Neural crest cell (in vitro differentiated cells): ENCODE measurements at places on chromosomes 3 and 15.

GRCh38 chr3:158419820-158420653, 151.0 kb upstream of the MLF1 start:
- no peak for DNase-seq

- no peak for DNase-seq
Observed at GRCh38 chr3:66662894-66663293, 162.1 kb upstream of the LRIG1 start.

GRCh38 chr15:93290618-93290946, 201.6 kb upstream of the RGMA start:
- DNase-seq, result no peak

GRCh38 chr3:35944926-35945710, 305.8 kb downstream of the ARPP21 start:
- no peak for DNase-seq

DNA sequence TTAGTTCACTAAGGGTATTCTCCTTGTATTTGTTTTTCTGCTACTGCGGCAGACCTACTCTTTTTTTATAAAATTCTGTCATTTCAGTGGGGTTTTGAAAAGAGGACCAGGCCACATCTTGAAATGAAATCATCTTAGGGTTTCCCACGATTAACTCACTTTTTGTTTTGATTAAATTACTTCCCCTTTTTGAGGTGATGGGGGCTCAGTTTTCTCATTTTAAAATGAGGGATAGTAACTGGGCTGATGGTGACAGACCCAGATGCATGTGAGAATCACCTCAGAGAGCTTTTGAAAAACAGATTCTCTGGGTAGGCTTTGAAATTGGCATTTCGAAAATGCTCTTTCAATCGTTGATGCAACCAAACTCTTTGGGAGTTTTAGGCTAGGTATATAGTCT, 24.2 kb downstream of the UBE2Q2 start:
- no peak for DNase-seq

DNA sequence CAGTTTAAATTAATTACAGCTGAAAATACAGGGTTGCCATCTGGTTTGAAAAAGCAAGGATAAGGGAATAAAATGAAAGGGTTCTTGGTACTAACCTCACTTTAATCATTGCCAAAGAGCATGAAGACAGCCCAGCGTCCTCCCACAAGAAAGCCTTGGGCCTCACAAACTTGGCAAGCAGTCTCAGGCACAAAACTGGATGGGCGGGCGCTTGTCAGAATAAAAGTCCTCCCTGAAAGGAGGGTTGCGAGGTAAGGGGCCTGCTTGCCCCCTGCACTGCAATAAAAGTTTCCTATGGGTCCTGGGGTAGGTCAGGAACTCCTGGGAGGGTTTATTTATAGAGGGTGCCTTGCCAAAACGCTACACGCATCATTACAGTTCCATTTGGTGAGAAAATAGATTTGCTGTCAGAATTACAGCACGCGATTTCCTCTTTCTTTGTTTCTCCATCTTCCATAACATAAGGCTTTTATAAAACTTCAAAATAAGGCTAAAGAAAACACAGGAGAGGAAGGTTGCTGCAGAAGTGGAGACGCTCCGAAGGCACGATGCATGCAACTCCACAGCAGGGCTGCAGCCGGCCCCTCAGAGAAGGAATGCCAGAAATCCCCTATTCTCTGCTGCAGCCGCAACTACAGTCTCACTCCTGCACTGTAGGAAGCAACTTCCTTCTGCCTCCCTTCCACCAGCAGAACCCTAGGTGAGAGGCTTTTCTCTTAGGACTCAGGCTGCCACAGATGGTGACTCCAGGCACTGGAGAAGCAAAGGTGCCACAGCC, 61.3 kb downstream of the VGLL4 start:
- no peak for DNase-seq

- no peak for DNase-seq
Observed at GRCh38 chr3:162224746-162225145, 728.1 kb downstream of the OTOL1 start.

- DNase-seq, result no peak
Observed at GRCh38 chr3:171110715-171111114, 84.2 kb upstream of the SLC2A2 start.

DNA sequence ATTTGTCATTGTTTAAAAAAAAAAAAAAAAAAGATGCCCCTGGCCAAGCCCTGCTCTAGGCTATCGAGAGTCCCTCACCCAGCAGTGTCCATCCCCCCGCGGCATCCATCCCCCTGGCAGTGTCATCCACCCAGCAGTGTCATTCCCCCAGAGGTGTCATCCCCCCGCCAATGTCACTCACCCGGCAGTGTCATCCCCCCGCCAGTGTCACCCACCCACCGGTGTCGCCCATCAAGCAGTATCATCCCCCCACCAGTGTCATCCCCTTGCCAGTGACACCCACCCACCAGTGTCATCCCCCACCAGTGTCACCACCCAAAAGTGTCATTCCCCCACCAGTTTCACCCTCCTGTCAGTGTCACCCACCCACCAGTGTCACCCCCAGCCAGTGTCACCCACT, 99.3 kb upstream of the PRR20G start:
- DNase-seq, result no peak

DNA sequence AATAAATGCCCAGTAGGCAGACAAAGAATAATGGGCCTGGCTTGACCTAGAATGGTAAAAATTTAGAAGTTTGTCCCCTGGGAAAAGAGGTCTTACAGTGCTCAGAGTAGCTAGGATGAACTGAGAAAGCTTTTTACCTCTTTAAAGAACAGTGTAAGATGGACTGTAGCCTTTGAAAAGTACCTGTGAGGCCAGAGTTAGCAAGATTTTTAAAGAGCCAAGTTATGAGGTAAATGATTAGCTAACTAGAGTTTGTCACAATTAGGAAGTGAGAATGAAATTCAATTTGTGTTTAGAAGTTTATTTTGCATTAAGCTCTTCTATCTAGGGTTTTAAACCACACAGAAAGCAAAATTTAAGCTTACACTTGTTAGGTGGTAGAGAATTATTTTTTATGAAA, 480.9 kb downstream of the ZIC1 start:
- no peak for DNase-seq

DNA sequence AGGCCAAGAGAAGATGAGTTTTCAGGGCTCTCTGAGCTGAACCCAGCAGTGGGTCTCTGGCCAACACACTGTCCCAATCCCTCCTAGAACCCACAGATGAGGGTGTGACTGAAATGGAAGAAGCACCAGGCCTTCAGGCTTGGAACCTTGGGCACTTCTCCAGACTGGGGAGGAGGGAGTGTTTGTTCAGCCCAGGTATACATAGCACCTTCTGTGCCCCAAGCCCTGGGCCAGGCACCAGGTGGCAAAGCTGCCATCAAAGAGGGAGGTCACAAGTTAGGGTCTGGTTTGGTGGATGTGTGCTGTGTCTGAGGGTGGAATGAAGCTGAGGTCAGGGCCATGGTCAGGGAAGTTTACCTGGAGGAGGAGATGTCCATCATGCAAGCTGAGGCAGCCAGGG, 15.8 kb upstream of the RHO start:
- no peak for DNase-seq

- no peak for DNase-seq
Observed at GRCh38 chr15:57667171-57667849, 39.2 kb upstream of the POLR2M start.

- no peak for DNase-seq
Observed at GRCh38 chr3:51954105-51954504, 1.1 kb upstream of the GPR62 start.

DNA sequence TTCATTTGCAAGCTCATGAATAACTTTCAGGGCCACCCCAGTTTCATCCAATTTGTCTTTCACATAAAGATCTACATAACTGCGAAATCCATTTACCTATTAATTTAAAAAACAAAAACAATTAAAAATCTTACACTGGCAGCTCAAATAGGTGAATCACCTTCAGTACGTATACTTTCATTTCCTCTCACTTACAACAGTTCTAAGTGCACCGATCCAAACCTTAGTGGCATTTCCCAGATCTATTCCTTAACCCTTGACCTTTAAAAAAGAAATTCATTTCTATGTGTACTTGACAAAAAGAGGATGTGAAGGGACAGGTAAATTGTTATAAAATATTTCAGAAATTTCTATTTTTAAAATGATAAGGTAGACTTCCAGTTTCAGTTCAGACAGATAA, 30.8 kb downstream of the TOP2B start:
- no peak for DNase-seq

- DNase-seq, result no peak
Observed at GRCh38 chr15:74040109-74040850, 42.1 kb downstream of the GOLGA6A start.

DNA sequence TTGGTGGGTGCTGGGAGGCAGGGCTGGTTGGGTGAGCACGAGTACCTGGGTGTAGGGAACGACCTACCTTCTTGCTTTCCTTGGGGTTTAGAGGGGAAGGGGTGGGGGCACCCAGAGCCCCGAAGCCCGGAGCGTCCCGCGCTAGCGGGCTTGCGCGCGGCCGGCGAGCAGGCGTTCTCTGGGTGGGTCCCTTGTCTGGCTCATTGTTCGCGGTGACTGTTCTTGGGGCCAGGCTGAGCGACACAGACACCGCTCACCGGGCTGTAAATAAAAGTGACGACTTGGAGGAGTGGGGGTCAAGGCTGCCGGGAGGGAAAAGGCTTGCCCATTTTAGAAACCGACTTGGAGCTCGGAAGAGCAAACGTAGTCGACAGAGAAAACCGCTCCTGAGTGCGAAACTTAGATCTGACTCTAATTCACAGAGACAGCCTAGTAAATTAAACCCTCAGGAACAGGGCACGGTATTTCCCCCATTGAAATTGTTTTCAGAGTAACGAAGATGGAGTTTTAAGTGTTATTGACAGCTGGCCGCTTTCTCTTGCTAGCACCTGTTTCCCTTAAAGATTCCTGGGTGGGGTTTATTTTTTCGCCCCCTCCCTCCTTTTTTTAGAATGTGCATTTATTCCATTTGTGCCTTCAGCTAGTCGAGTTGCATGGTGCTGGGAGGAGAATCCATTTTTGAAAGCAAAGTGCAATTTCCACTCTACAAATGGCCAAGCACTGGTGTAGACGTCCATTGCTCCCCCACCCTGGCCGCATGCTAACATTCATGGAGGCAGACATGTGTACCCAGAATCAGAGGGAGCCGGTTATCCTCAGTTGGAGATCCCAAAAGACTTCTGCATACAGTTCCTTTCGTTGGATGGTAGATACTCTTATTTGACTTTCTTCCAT, 532.1 kb upstream of the SEMA6D start:
- DNase-seq, result peak; percentile 14

DNA sequence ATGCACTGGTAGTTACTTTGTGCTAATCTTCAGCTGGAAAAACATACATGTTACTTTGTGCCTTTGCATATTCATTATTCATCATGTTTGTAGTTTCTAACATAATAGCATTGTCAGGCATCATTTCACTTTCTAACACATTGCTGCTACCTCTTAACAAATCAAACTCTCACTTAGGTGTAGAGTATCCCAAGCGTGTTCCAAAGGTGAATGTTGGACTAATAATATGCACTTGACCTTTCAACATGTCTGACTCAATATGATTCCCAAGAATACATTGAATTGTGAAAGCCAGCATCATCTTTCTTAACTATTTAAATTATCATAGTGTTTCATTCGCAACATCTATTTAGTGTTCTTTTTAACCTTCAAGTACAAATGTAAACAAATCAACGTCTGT, 211.6 kb downstream of the BBX start:
- no peak for DNase-seq

GRCh38 chr15:39591896-39592315, 11.0 kb downstream of the THBS1 start:
- no peak for DNase-seq

GRCh38 chr3:175869404-175869803, 1010.3 kb downstream of the NAALADL2 start:
- no peak for DNase-seq

GRCh38 chr15:51284871-51285270, 53.5 kb downstream of the CYP19A1 start:
- DNase-seq, result no peak

GRCh38 chr15:74709892-74710291, 14.1 kb upstream of the EDC3 start:
- DNase-seq, result no peak

- no peak for DNase-seq
Observed at GRCh38 chr3:150299201-150299600, 108.9 kb upstream of the TSC22D2 start.

GRCh38 chr3:140809316-140809715, 131.5 kb downstream of the TRIM42 start:
- DNase-seq, result no peak

DNA sequence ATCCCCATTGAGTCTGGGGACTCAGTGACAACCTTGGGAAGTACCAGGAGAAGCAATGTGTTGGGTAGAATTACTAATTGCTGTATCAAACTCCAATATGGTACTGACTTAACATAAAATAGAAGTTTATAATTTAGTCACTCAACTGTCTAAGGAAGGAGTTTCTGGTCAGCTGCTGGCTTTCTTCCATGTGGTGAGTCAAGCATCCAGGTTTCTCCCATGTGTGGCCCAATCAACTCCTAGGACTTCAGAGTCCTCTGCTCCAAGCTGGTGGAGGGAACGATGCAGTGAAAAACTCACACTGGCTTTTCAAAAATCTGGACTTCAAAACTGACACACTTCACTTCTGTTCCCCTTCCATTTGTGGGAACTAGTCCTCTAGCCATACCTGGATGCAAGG, 25.2 kb downstream of the WNT5A start:
- no peak for DNase-seq

DNA sequence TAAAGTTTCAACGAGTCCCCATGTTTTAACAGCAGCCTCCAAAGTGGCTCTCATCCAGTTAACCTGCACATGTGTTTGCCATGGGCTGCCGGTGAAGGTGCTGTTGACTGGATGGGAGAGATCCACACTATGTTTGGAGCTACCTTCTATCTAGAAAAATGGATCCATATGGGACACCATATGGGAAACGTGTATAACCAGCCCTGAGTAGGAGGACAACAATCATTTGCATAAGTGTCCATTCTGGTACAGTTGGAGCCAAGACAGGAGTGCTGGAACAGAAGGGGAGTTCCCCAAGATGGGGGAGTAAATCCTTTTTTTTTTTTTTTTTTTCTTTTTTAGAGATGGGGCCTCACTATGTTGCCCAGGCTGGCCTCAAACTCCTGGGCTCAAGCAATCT, 36.6 kb downstream of the MKRN2 start:
- no peak for DNase-seq

DNA sequence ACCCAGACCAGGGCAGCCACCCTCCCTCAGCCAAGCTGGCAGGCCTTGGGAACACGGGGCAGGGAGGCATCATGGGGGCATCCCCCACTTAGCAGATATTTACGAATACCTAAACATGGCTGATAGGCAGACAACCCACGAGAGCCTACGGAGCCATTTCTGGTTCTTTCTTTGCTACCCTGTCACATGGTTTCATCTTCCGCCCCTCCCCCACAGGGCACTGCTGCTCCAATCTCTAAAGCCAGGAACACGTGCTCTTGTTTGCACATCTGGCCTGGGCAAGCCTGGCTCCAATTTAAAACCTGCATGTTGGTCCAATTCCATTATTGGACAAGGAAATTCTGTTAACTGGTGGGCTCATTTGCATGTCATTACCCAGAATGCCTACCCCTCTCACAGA, 447.4 kb upstream of the NR2F2 start:
- no peak for DNase-seq

GRCh38 chr15:74865316-74865715, 7.8 kb downstream of the SCAMP2 start:
- DNase-seq, result no peak
